Activated CD4-positive, alpha-beta T cell treated with anti-CD3 and anti-CD28 coated beads, Interleukin-2, amount 50 U/mL, for 1 hour (primary cell): ENCODE measurements at places on chromosomes 16 and 17.

DNA sequence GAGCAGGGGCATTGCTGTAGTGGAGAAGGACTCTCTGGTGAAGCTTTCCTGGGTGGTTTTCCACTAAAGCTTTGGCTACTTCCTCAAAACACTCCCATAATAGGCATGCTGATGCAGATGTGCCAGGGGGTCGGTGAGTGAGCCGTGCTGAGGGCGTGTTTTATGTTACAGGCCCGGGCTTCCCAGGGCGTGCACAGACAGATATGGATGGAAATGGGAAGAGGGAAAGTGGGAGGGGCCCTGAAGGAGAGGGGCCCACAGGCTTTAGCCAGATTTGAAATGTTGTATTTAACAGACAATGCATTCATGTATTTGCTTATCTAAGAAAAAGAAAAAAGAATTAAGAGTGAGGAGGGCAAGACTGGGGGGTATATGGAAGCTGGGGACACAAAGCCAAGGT is 56.3 kb downstream of the IL21R start:
- DNase-seq: no peak

DNA sequence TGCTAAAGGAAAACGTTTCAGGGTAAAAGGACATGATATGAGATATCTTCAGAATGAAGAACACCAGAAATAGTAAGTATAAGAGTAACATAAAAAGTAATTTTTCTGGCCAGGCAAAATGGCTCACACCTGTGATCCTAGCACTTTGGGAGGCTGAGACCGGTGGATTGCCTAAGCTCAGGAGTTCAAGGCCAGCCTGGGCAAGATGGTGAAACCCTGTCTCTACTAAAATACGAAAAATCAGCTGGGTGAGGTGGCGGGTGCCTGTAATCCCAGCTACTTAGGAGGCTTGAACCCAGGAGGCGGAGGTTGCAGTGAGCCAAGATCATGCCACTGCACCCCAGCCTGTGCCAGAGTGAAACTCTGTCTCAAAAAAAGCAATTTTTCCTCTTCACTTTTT is 56.6 kb upstream of the NFAT5 start:
- no peak for DNase-seq

DNA sequence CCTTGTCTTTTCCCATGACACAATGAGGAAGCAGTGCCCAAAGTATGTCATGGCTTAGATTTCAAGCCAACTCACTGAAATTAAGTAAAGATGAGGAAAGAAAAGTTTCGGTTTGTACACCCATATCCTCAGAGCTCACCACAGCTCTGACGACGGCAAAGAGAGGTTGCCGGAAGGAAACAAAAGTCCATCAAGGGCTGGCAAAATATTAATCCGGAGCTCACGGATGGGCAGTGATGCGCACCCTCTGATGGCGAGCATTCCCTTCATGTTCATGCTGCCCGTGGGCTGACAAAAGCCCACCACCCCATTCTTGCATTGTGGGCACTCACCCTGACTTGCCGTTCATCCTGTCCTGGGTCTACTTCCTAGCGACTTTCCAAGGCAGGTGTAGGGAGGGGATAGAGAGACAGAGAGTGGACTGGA is 103.1 kb downstream of the SOX9 start:
- DNase-seq: no peak

DNA sequence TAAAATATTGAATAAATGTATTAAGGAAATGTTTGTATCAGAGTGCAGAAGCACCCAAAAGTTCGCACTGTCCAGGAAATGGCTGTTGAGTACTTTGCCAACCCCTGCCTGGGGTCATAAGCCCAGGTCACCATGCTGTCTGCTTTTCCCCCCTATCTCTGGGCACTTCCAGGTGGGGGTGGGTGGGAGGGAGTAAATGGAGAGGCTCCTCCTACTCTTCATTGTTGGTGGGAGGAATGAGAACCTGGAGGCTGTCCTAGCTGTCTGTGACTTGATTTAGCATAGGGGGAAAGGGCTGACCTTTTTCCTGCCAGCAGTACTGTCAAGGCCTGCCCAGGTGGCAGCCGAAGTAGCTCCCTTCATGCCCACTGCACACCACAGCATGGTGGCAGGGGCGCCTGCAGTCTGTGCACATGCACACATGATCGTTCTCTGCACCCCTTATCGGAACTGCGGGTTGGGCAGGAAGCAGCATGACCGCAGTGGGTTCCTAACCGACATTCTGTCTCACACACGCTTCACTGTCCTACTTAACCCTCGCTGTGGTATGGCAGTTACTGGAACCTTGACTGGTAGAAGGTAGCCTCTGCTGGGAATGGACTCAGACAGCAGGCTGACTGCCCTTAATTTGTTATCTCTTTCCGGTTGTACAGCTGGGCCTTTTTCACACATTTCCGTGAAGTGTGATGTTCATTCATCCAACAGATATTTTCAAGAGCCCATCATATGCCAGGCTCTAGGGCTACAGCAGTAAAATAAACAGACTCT is 41.5 kb downstream of the LDHD start:
- peak; percentile 70 for DNase-seq

GRCh38 chr17:77735566-77736198 is 222.8 kb upstream of the TNRC6C start:
- DNase-seq: no peak

DNA sequence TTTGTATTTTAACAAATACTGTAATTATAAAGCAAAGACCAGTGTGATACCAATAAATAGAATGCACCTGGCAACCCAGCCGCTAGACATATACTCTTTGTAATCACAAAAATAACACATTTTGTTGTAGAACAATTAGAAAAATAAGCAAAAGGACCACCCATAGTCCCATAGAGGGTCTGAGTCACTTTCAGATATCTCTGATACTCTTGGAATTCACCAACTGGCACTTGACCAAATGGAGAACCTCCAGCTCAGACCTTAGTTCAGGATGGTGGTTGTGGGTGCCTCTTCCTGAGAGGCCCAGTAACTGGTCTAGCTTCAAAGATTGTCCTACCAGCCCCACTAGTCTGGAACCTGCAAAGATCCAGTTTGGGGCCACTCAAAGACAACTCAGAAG is 789 bp upstream of the TERF2 start:
- no peak for DNase-seq

DNA sequence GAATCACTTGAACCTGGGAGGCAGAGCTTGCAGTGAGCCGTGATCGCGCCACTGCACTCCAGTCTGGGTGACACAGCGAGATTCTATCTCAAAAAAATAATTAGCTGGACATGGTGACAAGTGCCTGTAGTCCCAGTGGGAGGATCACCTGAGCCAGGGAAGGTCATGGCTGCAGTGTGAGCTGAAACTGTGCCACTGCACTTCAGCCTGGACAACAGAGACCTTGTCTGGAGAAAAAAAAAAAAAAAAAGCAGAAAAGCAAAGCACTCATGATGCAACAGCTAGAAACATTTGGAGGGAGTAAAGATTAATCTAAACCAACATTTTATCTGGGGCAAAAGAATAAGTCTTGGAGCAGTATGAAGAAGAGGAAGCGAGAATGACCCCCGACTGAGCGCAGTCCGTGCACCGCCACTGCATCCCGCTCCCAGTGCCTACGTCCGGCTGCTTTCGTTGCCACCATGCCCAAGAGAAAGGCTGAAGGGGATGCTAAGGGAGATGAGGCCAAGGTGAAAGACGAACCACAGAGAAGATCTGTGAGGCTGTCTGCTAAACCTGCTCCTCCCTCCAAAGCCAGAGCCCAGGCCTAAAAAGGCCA is 8.2 kb downstream of the PRPSAP1 start:
- no peak for DNase-seq

DNA sequence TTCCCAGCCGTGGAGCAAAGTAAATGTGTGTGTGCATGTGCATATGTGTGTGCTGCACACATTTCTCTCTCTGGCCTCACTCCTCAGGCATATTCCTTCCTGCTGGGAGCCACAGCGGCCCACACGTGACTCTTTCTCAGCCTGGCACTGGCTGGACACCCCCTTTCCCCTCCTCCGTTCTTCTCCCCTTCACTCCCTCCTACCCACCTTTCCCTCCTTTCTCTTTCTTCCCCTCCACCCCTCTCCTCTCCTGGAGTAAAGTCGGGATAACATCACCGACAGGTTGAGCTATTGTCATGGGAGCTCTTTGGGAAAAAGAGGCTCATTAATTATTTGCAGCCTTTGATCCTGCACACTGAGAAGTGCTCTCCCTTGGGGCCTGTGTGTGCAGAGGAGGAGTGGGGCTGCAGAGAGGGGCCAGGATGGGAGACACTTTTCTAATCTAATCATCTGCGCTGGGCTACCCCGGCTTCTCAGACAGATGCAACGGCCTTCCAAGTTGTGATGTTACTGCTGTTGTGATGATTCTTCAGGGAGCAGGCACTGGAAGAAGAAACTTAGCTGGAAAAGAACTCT is 126.3 kb upstream of the HSBP1 start:
- no peak for DNase-seq

DNA sequence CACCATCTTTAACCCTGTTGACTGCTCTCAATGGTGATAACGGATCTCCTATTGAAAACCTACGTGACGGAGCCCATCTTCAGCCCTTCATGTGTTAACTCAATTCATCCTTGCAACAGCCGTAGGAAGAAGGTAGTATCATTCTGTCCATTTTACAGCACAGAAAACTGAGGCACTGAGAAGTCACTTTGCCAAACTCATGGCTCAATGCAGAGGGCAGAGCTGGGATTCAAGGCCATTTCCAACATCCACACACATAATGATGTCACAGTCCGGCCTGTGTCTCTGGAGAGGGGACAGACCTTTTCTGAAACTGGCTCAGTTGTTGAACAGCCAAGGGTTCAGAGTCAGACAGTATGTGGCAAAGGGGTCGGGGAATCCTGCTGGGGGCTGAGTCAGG is 52.6 kb upstream of the CMIP start:
- no peak for DNase-seq

DNA sequence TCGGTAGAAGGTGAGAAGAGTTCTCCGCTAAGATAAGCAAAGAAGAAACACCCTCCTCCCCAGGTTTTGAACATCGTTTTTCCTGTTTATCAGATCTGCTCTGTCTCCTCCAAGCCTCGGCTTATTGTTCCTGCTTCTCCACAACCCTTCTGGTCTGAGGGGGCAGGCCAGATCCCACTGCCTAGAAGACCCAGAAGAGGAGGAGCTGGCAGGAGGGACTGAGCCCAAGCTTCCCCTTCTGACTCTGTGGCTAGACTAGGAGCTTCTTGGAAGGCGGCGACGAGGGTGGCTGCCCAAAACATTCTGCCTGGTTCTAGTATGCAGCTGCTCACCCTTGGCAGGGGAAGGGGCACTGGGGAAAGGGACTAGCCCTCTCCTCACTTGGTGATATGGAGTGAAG is 5.2 kb upstream of the HOXB5 start:
- no peak for DNase-seq

- DNase-seq: no peak
Observed at GRCh38 chr17:44922746-44923470, 7.6 kb upstream of the GFAP start.

GRCh38 chr17:72719578-72720493 is 372.7 kb downstream of the SLC39A11 start:
- peak; percentile 30 for DNase-seq

DNA sequence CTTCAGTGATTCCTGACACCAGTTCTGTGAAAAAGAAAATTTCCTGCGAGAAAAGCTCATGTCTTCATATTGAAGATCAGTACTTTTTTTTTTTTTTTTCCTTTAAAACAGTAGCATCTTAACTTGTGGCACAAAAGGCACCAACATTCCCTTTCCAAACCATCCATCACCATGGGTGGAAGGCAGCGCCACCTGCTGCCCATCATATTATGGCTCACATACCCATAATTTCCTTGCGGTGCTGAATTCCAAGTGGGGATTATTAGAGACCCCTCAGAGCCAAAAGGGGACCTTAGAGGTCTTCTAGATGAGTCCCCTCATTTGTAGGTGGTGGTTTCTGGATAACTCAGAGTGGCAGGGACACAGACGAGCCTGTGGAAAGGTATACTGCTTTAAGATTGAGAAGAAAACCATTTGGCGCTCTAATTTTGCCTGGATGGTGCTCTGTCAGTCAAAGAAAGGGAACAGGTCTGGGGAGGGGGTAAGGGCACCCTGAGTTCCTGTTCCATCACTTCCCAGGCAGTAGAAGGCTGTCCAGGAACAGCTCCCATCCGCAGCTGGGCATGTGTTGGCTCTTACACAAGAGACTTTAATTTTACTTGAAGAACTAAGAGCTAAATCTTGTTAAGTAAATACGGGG is 7.9 kb upstream of the SOST start:
- peak; percentile 58 for DNase-seq

DNA sequence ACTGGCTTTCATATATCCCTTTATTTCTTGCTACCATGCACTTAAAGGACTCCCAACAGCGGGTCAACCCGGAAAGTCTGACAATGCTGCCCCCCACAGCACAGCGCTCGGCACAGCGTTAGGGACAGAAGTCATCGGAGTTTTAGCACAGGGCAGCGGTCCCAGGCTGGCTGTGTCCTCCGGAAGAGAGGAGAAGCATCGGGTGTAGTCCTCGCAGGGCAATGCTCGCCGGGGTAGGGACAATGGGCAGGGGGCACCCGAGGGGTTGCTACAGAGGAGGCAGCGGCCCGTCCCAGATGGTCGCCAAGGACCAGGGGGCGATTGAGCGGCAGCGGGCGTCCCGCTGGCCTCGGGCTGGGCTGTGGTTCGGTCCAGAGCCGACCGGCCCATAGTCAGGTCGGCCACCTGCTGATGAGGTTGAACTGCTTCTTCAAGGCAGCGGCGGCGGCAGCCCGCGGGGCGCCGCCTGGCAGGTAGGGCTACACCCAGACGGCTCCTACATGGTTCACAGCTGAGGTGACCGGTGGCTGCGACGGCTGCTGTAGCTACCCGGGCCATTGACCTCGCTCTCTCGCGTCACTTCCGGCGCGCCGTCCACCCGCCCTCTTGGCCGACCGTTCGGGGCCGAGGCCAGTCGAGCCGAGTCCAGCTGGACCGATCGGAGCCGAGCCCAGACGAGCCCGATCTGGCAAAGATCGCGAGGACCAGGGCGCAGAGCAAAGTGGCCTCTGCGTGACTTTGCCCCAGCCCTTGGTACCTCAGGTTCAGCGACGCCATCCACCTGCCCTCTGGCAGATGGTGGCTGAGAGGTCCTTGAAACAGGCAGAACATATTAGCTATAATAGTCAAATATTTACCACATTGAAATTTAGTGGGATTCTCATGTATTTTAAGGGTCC is 4.7 kb upstream of the LCMT1 start:
- DNase-seq: peak; percentile 58

DNA sequence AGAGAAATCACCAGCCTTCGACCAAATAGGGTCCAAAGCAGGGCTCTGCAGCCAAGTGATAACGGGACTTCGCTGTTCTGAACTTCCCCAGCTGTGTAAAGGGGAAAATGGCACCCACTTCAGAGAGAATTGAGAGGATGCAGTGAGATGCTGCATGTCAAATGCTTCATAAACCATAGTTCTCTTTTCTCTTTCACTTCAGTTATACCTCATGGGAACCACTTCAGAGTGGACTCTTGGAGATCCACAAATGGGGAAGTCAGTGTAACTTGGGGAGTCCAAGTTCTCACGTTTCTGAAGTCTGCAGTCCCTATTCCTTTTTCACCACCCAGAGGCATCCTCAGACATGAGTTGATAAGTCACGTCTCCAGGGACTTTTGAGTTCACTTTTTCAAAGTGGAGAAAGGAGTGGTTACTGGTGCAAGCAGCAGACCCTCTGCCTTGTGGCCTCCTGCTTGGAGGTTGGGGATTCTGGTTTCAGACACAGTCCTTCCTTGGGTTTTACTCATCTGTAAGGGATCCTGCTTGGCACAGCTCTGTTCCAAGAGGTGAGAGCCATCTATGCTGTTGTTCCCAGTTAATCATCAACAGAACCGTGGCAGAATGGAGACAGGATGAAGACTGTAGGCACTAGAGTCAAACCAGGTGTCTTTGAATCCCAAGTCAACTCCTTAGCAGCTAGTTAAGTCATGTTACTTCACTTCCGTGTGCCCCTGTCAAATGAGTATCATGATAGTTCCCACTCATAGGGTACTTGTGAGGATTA is 123.4 kb upstream of the NOL11 start:
- no peak for DNase-seq
